ENCODE measurements at places on chromosomes 2 and 18.
A peak's percentile ranks its signal among the peaks of the same experiment; 100 is the strongest.

GRCh38 chr18:23138471-23138870 lies 3.2 kb downstream of the CABLES1 start:
- DNase-seq: no peak

- no peak for DNase-seq
Observed at GRCh38 chr2:7430421-7430868, 513.2 kb downstream of the RNF144A start.

DNA sequence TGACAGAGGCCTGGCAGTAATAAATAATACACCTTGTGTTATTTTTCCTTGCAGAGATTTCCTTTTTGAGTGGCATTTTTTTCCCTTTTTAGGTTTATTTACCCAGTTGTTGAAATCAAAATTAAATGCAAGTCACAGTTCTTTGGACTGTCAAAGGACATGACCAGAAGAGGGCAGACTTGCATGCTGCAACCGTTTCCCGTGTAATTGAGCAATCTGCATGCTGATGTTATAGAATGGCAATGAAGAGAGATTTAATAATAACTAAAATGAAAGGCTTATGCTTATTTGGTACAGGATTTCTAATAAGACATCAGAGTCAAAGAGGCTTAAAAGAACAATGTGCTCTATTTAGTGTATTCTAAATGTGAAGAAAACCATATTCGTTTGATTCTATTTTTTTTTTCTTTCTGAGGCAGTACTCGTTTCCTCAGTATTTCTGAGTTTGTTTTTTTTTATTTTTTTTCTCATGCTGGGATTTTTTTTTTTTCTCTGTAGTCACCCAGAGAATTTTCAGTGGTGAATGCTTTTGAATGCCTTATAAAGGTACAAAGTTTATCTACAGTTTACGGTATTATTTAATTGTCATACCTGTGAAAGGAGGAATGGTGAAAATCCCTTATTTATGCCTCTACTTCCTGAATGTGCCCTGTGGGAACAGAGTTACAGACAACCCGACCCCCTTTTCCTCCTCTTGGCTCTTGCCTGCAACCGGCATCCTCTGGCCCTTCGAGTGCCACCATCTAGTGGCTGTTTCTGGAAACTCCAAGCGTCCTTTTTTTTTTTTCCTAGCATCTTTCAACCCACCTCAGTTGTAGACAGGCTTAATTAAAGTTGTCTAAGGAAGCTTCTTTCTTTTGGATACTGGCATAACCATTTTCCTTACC lies 368.5 kb downstream of the LRRTM1 start:
- DNase-seq: peak; percentile 69

DNA sequence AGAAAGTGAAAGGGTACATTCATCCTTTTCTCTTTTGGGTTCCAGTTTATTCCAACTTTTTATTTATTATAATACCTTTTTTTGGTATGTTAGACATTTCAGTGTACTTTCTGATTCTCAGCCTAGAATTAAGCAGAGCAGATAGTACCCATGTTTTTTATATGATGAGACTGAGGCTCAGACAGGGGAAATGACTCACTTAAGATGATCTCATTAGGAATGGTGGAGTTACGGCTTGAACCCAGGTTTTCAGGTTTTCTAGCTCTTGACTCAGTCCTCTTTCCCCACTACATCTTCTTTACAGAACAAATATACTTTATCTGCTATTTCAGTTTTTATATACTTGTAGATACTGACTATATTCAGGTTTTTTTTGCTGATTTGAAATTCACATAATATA lies 51.7 kb upstream of the OTX1 start:
- peak; percentile 8 for DNase-seq

GRCh38 chr2:98460573-98461497 lies 16.2 kb downstream of the INPP4A start:
- no peak for DNase-seq

- no peak for DNase-seq
Observed at GRCh38 chr18:21218862-21219261, 23.2 kb upstream of the GREB1L start.

DNA sequence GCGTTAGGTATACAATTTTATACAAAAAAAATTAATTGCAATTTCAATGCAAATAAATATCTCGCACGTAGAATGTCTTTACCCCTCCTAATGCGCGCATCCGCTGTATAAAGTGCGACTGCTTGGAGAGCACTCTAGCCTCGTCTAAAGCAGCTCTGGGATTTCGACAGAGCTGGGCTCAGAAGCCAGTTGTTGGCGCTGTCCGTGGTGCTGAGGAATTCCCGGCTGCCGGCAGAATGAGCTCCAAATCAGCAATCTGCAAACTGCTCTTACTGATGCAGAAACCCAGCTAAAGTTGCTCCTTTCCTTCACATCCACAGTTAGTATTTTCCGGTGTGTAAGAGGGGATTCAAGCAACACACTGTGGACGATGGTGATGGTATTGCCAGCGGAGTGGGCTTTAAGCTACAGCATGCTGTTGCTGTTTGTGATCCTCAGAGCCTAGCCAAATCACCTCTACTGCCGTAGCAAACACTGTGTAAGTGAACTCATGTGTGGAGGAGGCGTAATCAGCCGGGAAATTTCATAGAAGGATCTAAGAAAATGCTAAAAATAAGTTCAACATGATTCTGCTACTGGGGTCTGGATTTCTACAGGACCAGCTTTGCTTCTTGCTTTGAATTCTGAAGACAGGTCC lies at the start of gene VWC2L:
Gene VWC2L, plus strand, starts transcription at position 137 of the 637 bp plus-strand sequence. CDS start 3,140 bp downstream, outside the sequence.
- DNase-seq: peak; percentile 82

- DNase-seq: peak; percentile 100
Observed at GRCh38 chr2:174487108-174487819, 435 bp upstream of the GPR155 start.

- DNase-seq: no peak
Observed at GRCh38 chr2:142961202-142961601, 83.7 kb downstream of the KYNU start.

- DNase-seq: no peak
Observed at GRCh38 chr2:70852824-70853223, 17.2 kb upstream of the CD207 start.

DNA sequence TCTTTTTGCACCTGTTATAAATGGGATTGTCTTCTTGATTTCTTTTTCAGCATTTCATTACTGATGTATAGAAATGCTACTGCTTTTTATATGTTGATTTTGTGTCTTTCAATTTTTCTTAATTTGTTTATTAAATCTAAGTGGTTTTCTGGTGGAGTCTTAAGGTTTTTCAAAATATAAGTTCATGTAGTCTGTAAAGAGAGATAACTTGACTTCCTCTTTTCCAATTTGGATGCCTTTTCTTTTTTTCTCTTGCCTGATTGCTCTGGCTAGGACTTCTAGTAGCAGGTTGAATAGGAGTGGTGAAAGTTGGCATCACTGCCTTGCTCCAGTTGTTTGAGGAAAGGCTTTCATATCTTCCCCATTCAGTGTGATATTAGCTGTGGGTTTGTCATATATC lies 28.6 kb upstream of the GALNT5 start:
- DNase-seq: no peak

DNA sequence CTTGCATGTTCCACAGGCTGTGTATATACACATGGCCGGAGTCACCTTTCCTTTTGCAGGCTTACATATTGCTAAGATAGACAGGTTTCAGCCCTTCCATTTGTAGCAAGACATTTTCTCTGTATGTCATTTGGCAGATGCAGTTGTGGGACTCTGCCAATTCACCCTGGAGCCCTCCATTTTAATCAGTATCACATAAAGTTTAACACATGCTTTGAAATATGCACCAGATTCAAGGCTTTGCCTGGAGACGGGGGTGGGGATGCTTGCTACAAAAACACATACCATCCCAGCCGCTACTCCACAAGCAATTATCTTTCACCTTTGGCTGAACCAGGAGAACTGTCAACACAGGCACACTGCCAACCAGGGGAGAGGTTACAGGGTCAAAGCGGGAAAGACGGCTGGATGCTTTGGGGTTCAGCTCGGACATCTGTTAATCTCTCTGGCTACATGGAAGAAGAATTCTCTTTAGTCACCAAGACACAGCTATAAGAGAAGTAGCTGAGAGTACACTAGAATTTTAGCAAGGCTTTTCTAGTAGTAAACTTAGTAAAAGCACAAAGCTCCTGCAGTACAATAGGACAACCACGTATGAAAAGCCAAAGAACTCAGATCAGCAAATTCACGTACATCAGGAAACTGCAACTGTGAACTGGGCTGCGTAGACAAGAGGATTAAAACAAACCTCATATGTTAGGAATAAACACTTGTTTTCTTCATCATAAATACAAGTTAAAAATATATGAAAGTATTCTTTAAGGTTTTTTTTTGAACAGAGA lies 130.9 kb downstream of the EXOC6B start:
- peak; percentile 24 for DNase-seq

DNA sequence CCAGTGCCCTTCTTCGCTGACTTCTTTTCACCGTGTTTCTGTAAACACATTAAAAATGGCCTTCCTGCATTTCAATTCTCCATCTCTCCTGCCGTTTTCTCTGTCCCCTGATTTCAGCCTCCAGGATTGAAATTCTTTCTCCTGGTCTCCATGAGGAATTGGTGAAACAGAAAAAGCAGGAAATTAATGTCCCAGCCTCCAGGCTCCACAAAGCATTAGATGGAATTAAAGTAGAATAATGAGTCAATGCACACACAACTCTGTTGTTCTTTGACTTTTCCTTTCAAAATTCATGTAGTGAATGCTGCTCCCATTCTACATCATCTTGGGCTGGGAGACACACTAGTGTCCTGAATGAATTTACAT lies 209.5 kb downstream of the KLHL29 start:
- DNase-seq: no peak

GRCh38 chr2:1440581-1440980 lies 27.3 kb downstream of the TPO start:
- no peak for DNase-seq

GRCh38 chr2:206713746-206714145 lies 4.5 kb downstream of the DYTN start:
- DNase-seq: no peak

GRCh38 chr2:69848186-69848790 lies 18.8 kb downstream of the GMCL1 start:
- no peak for DNase-seq

- no peak for DNase-seq
Observed at GRCh38 chr2:65022189-65022588, 33.0 kb downstream of the SLC1A4 start.

DNA sequence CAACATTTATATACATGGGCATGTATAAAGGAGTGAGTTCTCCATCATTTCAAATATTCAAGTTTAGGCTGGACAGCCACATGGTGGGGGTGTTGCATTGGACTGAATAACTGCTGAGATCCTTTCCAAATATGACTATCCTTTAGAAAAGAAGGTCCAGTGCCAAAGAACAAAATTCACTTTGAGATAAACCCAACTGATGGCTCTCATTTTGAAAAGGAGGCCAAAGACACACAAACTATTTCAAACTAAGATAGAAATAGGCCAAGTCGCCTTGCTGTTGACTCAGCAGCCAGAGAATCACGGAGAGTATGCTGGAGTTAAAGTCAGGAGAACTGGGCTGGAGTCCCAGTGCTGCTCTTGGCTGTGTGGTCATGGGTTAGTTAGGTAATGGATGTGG lies 204.5 kb upstream of the LRATD1 start:
- peak; percentile 61 for DNase-seq

GRCh38 chr18:70289351-70290312 lies 787 bp downstream of the SOCS6 start:
- peak; percentile 71 for DNase-seq

- DNase-seq: peak; percentile 62
Observed at GRCh38 chr2:114127372-114127771, 237.5 kb downstream of the ACTR3 start.
